H1 (cell line): ENCODE measurements at places on chromosomes 16 and 17. TPM values are rescaled to one million over a fixed set of nuclear protein-coding genes. Genes with fewer than 3 reads are reported as not detected.
A peak's percentile ranks its signal among the peaks of the same experiment; 100 is the strongest.

The XAF1 gene
- total RNA-seq: not detected in 2 replicates

DNA sequence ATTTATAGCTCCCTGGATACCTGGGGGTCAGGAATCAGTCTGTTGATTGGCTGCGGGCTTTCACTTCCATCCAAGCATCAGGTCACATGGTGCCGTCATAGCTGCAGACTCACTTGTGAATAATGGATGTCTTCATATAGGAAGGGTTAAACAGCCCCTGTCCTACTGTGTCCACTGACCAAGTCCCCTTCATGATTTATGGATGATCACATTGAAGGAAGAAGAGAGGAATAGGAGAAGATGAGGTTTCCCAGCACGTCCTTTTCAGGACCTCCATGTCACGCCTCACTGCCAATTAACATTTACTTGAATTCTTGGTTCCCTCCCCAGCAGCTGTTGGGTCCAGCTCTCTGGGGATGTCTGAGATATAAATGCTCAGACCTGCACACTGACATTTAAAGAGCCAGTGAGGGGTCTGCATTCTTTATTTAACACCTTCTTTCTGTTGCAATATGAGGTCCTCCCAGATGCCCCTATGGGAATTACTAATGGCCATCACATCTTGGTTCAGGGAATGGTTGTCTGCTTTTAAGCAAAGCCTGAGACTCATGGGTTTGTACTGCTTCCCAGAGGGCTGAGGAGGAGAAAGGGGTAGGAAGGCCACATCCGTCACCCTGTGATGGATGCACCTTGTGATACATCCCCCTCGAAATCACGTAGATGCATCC, 230.6 kb upstream of the HSBP1 start:
- no peaks in the 10 kb centered on the region for H3K27me3 ChIP-seq
- H3K27ac ChIP-seq: no peak overlapping the region
- peaks cover 4% of the 10 kb centered on the region for H3K4me1 ChIP-seq
- no peaks in the 10 kb centered on the region for H3K36me3 ChIP-seq

The TEX14 gene
- 0.88 and 2.5 TPM in 2 replicates for total RNA-seq

The TPSAB1 gene
- not detected in 2 replicates for total RNA-seq

- no peak overlapping the region for H3K27ac ChIP-seq
- H3K27me3 ChIP-seq: peaks cover 6% of the 10 kb centered on the region
- no peaks in the 10 kb centered on the region for H3K36me3 ChIP-seq
- no peak overlapping the region for H3K4me3 ChIP-seq
Measured at GRCh38 chr17:56919717-56920116, 5.9 kb upstream of the TRIM25 start.

DNA sequence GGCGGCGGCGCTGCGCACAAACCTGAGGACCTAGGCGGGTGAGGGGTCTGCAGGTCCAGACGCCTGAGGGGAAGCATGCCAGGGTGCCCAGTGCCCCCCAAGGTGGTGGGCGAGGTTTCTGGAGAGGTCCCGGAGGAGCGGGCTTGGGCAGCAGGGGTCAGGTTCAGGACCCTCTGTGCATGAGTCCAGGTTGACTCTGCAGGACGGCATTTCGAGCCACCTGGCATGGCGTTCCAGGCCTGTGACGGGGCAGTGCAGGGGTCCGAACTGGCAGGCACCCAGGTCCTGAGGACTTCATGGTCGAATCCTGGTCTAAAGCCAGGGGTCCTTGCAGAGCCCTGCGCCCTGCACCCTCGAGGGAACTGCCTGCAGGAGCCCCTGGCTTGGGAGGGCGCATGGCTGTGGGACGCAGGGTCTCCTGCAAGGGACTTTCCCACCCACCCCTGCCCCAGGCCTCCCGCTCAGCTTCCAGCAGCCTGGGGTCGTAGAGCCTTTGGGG, 3.5 kb downstream of the SLC16A3 start:
- H3K27me3 ChIP-seq: peaks cover 54% of the 10 kb centered on the region
- H3K4me1 ChIP-seq: peaks cover 2% of the 10 kb centered on the region
- no peak for DNase-seq
- no peak overlapping the region for H3K27ac ChIP-seq
- no peaks in the 10 kb centered on the region for H3K36me3 ChIP-seq
- H3K4me3 ChIP-seq: no peak overlapping the region

The NLGN2 gene
- 62.6 and 62.8 TPM in 2 replicates for total RNA-seq

- no peaks in the 10 kb centered on the region for H3K27me3 ChIP-seq
- no peak overlapping the region for H3K4me3 ChIP-seq
- DNase-seq: no peak
- peaks cover 13% of the 10 kb centered on the region for H3K4me1 ChIP-seq
Measured at GRCh38 chr16:54508351-54508750, 221.8 kb upstream of the IRX3 start.

DNA sequence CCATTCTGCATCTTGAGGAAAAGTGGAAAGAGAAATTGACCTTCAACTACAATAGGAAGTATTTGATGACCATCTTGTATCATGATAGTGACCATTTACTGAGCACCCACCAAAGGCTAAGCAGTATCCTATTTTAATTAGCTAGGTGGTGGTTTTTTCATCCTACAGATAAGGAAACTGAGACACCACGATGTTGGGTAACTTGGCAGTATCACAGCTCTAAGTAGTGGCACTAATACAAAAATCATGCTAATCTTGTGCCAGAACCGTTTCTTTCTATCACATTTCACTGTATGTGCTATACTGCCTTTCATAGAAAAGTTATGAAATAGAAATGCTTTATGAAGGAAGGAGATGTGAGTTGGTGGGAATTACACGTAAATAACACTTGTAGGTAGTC, 2.3 kb downstream of the EVI2B start:
- DNase-seq: no peak
- no peak overlapping the region for H3K4me3 ChIP-seq
- no peak overlapping the region for H3K27ac ChIP-seq
- no peaks in the 10 kb centered on the region for H3K27me3 ChIP-seq
- no peaks in the 10 kb centered on the region for H3K36me3 ChIP-seq

DNA sequence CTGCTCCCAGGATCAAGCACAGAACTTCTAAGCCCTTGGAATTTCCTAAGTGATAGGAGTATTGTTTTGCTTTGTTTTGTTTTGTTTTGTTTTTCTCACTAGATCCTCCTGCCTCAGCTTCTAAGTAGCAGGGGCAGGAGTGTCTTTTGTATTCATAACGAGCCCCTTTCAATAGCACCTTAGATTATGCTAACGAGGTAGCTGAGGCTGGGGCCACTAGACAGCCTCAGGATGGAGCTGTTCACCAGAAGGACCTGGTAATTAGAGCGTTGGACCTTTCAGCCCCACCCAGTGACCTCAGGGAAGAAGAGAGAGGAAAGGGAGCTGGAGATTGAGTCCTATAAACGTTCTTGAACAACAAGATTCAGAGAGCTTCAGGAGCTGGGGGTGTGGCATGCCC, 43.6 kb downstream of the IKZF3 start:
- H3K27me3 ChIP-seq: no peaks in the 10 kb centered on the region
- H3K4me3 ChIP-seq: no peak overlapping the region

DNA sequence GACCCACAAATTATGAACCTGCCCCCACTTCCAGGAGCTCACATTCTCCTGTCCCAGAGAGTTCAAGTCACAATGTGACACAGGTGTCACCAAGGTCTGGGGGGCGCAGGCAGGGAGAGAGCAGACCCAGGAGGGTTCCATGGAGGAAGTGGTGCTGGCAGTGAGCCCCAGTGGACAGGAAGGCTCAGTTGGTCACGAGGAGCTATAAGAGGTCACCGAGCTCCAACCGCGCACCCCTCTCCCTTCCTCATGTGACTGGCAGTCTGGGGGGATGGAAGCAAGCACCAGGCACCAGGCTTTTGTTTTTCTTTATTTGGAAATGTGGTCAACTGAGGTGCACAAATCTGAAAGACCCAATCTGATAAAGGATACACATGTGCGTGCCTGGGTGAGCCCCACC, 2.5 kb downstream of the ITGAD start:
- no peak overlapping the region for H3K4me3 ChIP-seq
- no peaks in the 10 kb centered on the region for H3K36me3 ChIP-seq
- no peaks in the 10 kb centered on the region for H3K27me3 ChIP-seq
- no peak overlapping the region for H3K27ac ChIP-seq
- DNase-seq: no peak
- no peaks in the 10 kb centered on the region for H3K4me1 ChIP-seq

- DNase-seq: no peak
- 0 out of 2 replicates have a peak, but pooled peaks cover 2% of the 10 kb centered on the region for H3K27me3 ChIP-seq
- no peaks in the 10 kb centered on the region for H3K36me3 ChIP-seq
- peaks cover 8% of the 10 kb centered on the region for H3K4me1 ChIP-seq
Measured at GRCh38 chr17:9256751-9257629, 235.7 kb downstream of the NTN1 start.

DNA sequence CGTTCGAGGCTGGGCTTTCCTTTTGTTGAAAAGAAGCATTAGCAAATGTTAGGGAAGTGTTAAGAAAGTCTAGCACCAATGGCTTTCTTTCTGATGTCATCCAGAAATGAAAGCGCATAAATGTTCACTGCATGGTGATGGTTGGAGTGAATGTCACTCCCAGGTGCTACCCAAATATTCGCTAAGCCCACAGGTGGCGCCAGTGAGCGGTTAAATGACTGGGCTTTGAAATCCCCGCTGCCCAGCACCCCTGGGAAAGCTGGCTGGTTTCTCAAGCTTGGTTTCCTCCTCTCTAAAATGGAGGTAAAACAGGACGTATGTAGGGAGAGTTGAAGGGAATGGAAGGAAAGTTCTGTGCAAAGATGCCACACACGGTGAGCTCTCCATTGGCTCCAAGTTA, 104.4 kb downstream of the IRX5 start:
- no peaks in the 10 kb centered on the region for H3K27me3 ChIP-seq
- no peak overlapping the region for H3K27ac ChIP-seq
- no peaks in the 10 kb centered on the region for H3K4me1 ChIP-seq
- peak; percentile 92 for DNase-seq
- H3K36me3 ChIP-seq: no peaks in the 10 kb centered on the region
- H3K4me3 ChIP-seq: no peak overlapping the region

GRCh38 chr16:79605999-79606398, 5.5 kb upstream of the MAF start:
- no peak overlapping the region for H3K27ac ChIP-seq
- no peak overlapping the region for H3K4me3 ChIP-seq
- H3K36me3 ChIP-seq: no peaks in the 10 kb centered on the region
- H3K4me1 ChIP-seq: no peaks in the 10 kb centered on the region
- DNase-seq: no peak

The FBXW10 gene
- not detected in 2 replicates for total RNA-seq

- no peak overlapping the region for H3K4me3 ChIP-seq
- H3K4me1 ChIP-seq: peaks cover 10% of the 10 kb centered on the region
- H3K27ac ChIP-seq: no peak overlapping the region
- H3K27me3 ChIP-seq: no peaks in the 10 kb centered on the region
Measured at GRCh38 chr16:6375465-6376075, 957.1 kb upstream of the RBFOX1 start.

The SEPTIN1 gene
- 0.84 and 1.4 TPM in 2 replicates for total RNA-seq

DNA sequence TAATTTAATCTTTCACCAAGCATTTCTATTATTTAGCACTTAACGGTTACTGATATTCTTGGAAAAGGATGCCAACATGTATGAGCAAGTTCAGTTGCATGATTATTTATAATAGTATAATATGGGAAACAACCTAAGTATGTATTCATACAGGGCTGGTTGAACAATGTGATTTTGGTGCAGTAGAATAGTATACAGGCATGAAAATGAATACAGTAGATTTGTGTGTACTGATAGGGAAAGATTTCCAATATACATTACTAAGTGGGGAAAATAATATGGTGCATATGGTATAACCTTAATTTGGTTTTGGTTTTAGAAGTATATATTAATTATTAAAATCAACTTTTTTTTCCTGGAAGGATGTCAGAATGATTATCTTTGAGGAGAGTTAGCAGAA, 109.1 kb downstream of the SPECC1 start:
- H3K27me3 ChIP-seq: no peaks in the 10 kb centered on the region
- no peaks in the 10 kb centered on the region; the same call in 1 of the 2 replicates for H3K4me1 ChIP-seq
- DNase-seq: no peak
- H3K4me3 ChIP-seq: no peak overlapping the region
- H3K36me3 ChIP-seq: no peaks in the 10 kb centered on the region

- H3K4me1 ChIP-seq: peaks cover 2% of the 10 kb centered on the region
- no peaks in the 10 kb centered on the region for H3K27me3 ChIP-seq
- H3K36me3 ChIP-seq: no peaks in the 10 kb centered on the region
- H3K4me3 ChIP-seq: no peak overlapping the region
- no peak for DNase-seq
Measured at GRCh38 chr16:81873206-81873605, 94.1 kb downstream of the PLCG2 start.

The SMPD3 gene
- total RNA-seq: 1.1 and 1.3 TPM in 2 replicates

GRCh38 chr16:86351041-86351784, 159.1 kb upstream of the FOXF1 start:
- no peaks in the 10 kb centered on the region for H3K36me3 ChIP-seq
- no peak overlapping the region for H3K27ac ChIP-seq
- DNase-seq: no peak

The GPR139 gene
- 0.73 and 0.84 TPM in 2 replicates for total RNA-seq

The PRAC2 gene
- total RNA-seq: not detected in 2 replicates

- no peaks in the 10 kb centered on the region for H3K27me3 ChIP-seq
- H3K36me3 ChIP-seq: peaks cover 5% of the 10 kb centered on the region; the same call in 1 of the 2 replicates
- H3K4me1 ChIP-seq: peaks cover 4% of the 10 kb centered on the region
- no peak overlapping the region for H3K4me3 ChIP-seq
Measured at GRCh38 chr17:62680541-62681052, 53.1 kb downstream of the MRC2 start.

The TM4SF5 gene
- total RNA-seq: not detected in 2 replicates

The DNAJA3 gene
- total RNA-seq: 58.0 and 59.1 TPM in 2 replicates

DNA sequence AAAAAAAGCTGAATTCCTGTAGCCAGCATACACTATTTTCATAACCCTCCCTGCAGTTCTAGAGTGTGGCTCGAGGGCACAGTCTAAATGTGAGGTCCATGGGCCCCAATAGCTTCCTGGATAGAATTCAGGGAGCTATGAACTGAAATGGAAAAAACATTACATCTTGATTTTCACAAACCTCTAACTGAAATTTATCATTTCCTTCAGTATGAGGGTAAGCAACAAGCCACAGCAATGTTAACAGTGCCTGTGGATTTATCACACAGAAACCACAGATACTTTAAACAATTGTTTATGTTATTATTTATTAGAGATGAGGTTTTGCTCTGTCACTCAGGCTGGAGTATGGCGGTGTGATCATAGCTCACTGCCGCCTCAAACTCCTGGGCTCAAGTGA, 18.2 kb downstream of the TMEM92 start:
- H3K27me3 ChIP-seq: no peaks in the 10 kb centered on the region
- DNase-seq: no peak

GRCh38 chr17:39669897-39670735, 1.9 kb downstream of the PNMT start:
- H3K36me3 ChIP-seq: no peaks in the 10 kb centered on the region
- peaks cover 24% of the 10 kb centered on the region for H3K4me1 ChIP-seq
- H3K27me3 ChIP-seq: no peaks in the 10 kb centered on the region
- DNase-seq: no peak

GRCh38 chr17:52505601-52506000, 347.1 kb upstream of the CA10 start:
- no peak overlapping the region for H3K27ac ChIP-seq
- no peaks in the 10 kb centered on the region for H3K36me3 ChIP-seq
- H3K4me3 ChIP-seq: no peak overlapping the region
- no peaks in the 10 kb centered on the region for H3K4me1 ChIP-seq

GRCh38 chr16:73601911-73602310, 554.0 kb upstream of the ZFHX3 start:
- no peaks in the 10 kb centered on the region for H3K27me3 ChIP-seq
- no peak overlapping the region for H3K27ac ChIP-seq
- no peak for DNase-seq
- H3K4me3 ChIP-seq: no peak overlapping the region
- H3K4me1 ChIP-seq: no peaks in the 10 kb centered on the region

- no peak overlapping the region for H3K27ac ChIP-seq
- no peaks in the 10 kb centered on the region for H3K36me3 ChIP-seq
- no peak overlapping the region for H3K4me3 ChIP-seq
- no peaks in the 10 kb centered on the region for H3K27me3 ChIP-seq
Measured at GRCh38 chr17:70317421-70317820, 148.1 kb downstream of the KCNJ2 start.

GRCh38 chr16:57866529-57866918, 64.2 kb upstream of the KIFC3 start:
- peaks cover 5% of the 10 kb centered on the region for H3K4me1 ChIP-seq
- no peak overlapping the region for H3K4me3 ChIP-seq
- no peak for DNase-seq
- no peaks in the 10 kb centered on the region for H3K36me3 ChIP-seq
- H3K27ac ChIP-seq: no peak overlapping the region
